ENCODE measurements at places on chromosomes 2 and 18.

DNA sequence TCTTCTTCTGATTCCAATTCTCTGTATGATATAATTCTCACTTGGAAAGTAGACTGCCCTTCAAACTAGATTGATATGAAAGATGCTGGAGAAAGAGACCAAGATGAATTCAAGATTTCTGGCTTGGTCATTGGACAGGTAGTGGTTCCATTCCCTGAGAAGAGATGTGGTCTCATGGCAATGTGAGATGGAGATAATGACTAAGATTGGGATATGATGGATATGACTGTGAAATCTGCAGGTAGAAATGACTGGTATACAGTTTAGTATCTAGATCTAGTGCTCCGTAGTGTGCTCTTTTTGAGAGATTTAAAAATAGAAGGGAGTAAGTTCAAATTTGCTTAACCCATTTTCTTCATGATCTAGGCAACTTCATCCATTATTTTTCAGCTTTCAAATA, 425.4 kb upstream of the TRIB2 start:
- DNase-seq: no peak

DNA sequence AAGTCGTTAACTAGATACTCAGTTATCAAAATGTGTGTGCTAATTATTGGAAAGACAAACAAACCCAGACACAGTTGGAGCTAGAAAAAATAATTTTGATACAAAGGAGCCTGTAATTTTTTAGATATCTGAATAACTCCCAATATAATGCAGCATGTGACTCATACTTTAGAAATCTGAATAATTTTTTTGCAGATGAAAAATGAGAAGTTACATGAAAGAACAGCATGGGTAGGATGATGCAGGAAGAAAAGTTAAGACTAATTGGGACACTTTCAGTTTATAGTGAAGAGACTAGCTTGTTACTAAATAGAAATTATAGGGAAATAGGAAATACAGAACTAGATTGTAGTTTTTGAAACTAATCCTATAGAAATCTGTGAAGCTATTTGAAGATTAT, 945.8 kb downstream of the CBLN2 start:
- DNase-seq: no peak

- no peak for DNase-seq
Measured at GRCh38 chr18:56309104-56309503, 329.3 kb downstream of the TXNL1 start.

- no peak for DNase-seq
Measured at GRCh38 chr2:102081606-102082005, 60.9 kb upstream of the IL1R1 start.

DNA sequence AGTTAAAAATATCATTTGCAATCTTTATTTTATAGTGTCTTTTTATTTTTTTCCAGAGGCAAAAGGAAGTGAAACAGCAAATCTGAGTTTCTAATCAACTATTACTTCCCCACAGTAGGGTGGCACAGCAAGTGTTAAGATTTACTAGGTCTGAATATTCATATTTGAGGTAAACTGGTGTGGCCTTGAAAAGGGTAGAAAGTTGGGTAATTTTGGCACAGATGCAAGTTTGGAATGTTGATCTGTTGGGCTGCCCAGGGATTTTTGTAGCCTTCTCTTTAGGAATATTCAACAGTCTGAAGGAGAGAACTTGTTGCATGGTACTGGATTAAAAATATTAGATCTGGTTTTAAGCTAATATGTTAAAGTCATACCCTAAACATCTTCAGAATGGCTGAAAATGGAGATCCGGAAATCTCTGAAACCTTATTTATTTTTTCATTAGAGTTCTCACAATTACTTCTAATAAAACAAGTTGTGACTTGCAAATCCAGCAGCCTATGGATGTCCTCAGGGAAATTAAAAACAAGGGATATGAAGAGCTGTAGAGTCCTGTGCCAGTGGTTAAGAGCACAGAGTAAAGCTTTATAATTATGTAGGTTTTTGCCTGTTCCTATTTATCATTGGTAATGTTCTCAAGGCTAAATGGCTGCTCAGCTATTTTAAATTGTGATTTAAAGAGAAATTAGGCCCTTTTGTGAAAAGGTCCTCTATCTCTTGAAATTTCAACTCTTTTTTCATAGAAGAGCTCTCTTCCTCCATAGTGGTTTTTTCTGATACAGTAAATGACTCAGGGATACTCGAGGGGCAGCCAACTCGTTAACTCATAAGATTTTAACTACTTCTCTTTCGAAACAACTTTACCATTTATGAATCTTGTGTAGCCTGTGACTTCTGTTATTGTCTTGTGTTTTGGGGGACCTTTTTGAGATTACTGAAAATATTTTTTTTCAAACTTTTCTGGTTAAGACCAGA, 11.0 kb downstream of the TANK start:
- DNase-seq: no peak

DNA sequence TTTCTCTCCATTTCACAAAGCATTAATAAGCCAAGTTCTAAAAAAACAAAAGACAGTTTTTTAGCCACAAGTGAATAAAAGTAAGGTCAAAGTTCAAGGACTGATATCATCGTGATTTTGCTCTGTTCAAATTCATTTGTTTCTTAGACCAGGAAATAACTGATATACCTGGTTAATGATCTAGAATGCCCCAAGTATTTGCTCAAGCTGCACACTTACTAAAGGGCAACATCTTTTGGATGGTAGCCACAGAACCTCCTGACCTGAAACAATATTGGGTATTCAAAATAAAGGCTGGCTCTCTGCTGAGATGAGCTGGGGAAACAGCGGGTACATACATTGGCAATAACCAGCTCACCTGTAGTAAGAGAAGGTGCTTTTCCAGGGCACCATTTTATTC, 314.7 kb upstream of the LYPD1 start:
- DNase-seq: no peak

GRCh38 chr2:161307676-161308075, 549 bp upstream of the PSMD14 start:
- DNase-seq: peak; percentile 19

DNA sequence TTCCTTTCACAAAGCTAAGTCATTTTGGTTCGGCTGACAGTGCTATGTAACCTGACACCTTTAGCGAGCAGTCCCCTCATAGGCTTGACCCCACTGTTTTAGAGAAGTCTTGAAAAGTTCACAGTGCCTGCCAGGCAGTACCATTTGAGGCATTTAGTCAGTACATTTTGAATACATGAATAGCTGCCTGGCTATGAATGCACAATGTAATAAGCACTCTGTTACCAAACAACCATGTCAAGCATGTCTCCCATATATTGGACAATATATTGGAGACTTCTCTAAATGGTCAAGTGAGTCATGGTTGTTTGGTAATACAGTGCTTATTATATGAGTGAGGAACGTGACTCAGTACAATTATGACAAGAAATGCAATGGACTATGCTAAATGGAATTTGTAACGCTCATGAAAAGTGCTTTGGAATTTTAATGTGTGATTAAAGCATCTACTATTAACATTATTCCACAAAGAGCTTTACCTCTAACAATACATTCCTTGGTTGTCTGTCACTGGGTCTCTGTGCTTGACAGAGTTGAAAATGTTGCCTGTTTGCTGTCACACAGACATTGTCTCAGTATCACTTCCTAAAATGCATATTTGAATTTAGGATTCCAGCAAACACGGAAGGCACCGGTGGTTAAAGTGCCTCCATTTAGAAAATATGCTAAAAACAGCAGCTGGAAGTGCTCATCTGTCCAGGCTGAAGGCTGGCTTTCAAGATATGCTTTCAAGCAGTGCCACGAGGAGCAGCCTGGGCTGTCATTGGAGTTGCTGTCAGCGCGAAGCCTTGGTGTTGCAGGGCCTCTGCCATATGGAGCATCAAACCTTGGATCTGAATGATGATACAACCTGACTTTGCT, 458.6 kb downstream of the FBXO15 start:
- peak; percentile 43 for DNase-seq

DNA sequence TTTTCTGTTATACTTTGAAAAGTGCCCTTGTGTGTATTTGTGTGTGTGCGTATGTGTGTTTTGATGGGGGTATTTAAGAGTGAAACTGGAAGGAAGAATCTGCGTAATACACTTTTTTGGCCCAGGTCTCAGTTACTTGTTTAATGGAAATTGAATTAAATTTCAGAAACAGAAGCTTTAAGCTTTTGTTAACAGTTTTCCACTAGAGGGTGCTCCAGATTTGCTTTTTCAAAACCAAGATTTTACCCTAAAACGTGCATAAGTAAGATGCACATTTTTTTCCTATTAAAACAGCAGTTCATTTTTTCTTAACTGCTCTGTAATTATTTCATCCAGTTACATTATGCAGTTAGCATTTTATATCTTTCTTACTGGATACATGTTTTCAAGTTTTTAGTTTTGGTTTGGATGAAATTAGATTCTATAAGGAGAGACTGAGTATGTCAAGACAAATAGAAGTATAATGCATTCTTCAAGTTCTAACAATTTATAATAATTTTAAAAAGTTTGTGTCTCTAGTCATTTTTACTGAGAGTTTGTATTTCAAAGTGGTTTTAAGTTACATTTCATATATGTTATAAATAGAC, 97.2 kb downstream of the PIK3C3 start:
- peak; percentile 6 for DNase-seq

GRCh38 chr2:109318949-109319342, 189.9 kb downstream of the SH3RF3 start:
- DNase-seq: no peak

DNA sequence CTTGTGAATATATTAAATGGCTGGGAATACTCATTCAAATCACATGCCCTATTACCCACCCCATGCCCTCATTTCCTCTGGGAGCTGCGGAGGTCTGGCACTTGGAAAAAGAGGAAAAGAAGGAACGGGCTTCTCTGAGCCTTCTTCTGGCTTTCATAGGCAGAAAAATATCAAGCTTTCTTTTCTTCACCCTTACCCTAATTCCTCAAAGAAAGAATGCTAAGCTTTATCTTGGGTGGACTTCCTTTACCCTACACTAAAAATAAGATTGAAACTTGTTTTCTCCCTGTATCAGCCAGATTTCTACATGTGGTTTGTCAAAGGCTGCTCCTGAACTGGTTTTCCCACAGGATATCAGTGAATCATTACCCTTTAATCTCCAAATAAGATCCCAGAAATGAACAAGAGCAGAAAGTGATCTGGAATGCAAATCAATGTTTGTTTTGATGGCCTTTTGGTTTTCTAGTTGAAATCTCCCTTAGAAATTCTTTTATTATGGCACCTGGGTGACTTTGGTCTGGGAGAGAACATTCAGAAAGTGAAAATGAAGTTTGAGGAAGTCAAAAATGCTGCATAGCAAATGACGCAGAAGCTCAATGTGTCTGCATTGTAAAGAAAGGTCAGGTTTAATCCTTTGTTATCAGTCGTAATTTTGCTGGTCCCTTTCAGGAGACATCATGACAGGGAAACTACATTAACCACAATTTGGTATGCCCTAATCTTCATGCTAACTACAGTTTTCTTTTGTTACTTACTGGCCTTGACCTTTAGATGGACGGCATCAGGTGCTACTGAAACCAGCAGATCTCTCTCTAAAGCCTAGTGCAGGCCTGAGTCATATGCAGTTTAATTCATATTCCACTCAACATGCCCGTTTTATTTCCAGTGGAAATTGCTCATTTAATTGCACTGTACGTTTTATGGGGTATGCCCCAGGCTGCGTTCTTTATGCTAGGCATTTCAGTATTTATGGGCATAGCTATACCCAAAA, 46.6 kb upstream of the HNRNPA3 start:
- DNase-seq: peak; percentile 32

DNA sequence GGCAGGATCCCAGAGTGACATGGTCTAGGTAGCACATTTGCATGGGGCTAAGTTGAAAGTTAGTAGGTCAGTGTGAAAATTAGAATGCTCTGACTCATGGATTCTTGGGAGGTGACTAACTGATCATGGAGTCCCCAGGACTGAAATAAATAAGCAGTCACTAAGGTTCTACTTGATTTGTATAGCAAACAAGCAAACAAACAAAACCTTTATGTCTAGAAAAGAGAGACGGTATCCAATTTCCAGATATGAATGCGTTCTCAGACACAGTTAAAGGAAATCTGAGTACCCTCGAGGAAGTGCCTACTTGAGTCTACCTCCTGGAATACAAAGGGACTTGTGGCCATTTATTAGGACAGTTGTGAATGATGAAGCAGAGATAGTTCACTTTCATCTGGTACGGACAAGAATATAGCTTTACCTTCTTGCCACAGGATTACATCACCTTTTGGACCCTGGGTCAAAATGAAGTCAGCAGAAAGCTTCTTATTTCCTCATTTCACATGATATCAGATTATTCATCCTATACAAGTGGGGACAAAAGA, 54.3 kb upstream of the AGPS start:
- DNase-seq: peak; percentile 94

GRCh38 chr2:100196786-100197494, 54.5 kb upstream of the AFF3 start:
- no peak for DNase-seq

GRCh38 chr2:44362207-44363015, 664 bp downstream of the CAMKMT start:
- no peak for DNase-seq

DNA sequence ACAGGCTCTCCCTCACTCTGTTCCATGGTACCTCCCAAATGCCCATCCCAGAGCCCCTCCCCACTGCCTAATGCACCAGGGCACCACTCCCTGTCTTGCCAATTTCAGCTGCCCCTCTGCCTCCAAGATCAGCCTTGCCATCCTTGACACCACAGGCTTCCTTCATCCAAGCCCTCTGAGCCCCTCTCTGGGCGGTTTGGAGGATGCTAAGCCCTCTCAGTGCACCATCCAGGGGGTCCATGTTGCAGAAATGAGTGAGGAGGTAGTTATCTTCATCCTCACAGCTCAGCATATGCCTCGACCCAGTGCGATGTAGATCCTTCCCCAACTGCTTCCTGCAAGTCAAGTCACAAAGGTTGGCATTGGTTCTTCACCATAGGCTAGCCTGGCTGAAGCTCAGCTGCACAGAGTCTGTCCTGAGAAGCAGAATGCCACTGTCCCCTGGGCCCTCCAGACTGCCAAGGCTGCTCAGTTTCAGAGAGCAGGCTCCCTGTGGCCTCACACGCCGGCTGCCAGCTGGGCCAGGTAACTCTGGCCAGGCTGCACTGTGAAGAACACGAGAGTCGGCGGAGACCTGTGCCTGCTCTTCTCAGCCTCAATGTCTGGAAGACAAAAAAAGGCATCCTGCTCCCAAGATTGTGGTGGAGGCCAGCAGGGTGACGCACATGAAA, 9.9 kb upstream of the MAP3K2 start:
- DNase-seq: no peak

DNA sequence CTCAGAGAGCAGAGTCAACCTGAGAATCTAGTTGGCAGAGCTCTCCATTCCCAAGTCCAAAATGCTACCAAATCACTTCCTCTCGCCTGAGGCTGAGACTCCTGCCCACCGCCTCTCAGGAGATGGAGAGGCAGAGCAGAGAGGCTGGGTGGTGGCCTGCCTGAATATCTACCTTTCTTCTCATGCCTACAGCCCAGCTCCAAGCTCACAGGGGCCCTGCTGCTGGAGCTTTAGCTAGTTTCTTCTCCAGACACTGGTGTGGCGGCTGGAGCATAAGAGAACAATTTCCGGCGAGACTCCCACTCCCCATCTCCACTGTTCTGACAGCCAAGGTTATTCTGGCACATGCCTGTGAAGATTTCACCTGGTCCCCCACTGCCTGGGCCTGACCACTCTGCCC, 8.1 kb upstream of the CYP26B1 start:
- DNase-seq: no peak

GRCh38 chr2:28406276-28407096, 13.8 kb downstream of the FOSL2 start:
- peak; percentile 40 for DNase-seq

- peak; percentile 78 for DNase-seq
Measured at GRCh38 chr18:61893971-61894750, 1.4 kb upstream of the RNF152 start.

- DNase-seq: no peak
Measured at GRCh38 chr2:203894262-203894661, 26.7 kb downstream of the CTLA4 start.

- no peak for DNase-seq
Measured at GRCh38 chr2:143697744-143698143, 568.5 kb downstream of the ARHGAP15 start.

Data from mesendoderm (in vitro differentiated cells).